Left lung (tissue), 14 donors: ENCODE measurements at places on chromosomes 1 and 21. TPM values are rescaled to one million over a fixed set of nuclear protein-coding genes. Genes with fewer than 3 reads are reported as not detected.

The NAV1 gene
- polyA plus RNA-seq = 27.6 TPM

The IL6R gene
- polyA plus RNA-seq = 4.5 TPM

The CFHR3 gene
- polyA plus RNA-seq = 0.40 TPM

The LPAR3 gene
- polyA plus RNA-seq = 3.7 TPM

The SNX7 gene
- 39.4 TPM for polyA plus RNA-seq

The RAB3B gene
- polyA plus RNA-seq = 0.52 TPM

The ENSA gene
- 180 TPM for polyA plus RNA-seq

The INAVA gene
- 19.0 TPM for polyA plus RNA-seq

The TTC22 gene
- 3.8 TPM for polyA plus RNA-seq

The ADAM30 gene
- not detected for polyA plus RNA-seq

The SLAMF7 gene
- polyA plus RNA-seq = 1.7 TPM

The ETV3L gene
- not detected for polyA plus RNA-seq

The GJC2 gene
- polyA plus RNA-seq = 2.7 TPM

The LMX1A gene
- not detected for polyA plus RNA-seq

The LCE1B gene
- not detected for polyA plus RNA-seq

The CELF3 gene
- 0.72 TPM for polyA plus RNA-seq

The HJV gene
- 0.27 TPM for polyA plus RNA-seq
